ENCODE measurements at places on chromosomes 7 and 10.

GRCh38 chr10:62554632-62555199 lies 180.5 kb downstream of the ZNF365 start:
- peak; percentile 72 for DNase-seq

DNA sequence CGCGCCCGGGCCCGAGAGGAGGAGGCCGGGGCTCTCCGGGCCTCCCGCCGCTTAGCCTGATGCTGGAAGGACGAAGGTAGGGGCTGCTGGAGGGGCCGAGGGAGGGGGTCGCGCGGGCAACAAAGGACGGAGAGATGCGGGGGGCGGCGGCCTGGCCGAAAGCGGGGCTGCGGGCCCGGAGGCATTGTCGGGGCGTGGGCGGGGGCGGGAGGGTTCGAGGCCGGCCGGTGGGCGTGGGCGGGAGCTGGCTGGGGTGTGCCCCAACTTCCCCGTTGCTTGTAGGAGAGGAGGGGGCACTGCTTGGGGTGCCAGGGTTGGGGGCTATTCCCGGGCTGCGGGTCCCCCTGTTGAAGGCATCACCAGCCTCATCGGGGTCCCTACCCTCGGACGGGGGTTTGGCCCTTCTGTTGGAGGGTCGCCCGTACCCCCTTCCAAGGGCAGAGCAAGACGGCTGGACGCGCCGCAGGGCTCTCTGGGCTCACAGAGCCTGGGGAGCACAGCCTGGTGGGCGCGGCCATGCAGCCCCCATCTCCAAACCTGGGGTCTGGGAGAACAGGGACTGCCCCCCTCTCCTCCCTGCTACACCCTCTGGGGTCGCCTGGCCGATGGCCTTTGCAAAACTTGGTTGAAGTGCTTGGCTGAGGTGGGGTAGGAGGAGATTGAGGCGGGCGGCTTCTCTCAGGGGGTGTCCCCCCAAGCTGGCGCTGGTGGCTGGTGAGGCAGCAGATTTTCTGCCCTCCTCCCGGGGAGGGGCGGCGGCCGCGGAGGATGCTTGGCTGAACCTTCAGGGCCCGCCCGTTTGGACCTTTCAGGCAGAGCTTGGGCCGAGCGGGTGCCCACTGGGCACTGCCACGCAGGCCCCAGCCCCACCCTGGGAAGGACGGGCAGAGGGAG lies 699 bp downstream of the CLIP2 start:
- DNase-seq, result peak; percentile 66

DNA sequence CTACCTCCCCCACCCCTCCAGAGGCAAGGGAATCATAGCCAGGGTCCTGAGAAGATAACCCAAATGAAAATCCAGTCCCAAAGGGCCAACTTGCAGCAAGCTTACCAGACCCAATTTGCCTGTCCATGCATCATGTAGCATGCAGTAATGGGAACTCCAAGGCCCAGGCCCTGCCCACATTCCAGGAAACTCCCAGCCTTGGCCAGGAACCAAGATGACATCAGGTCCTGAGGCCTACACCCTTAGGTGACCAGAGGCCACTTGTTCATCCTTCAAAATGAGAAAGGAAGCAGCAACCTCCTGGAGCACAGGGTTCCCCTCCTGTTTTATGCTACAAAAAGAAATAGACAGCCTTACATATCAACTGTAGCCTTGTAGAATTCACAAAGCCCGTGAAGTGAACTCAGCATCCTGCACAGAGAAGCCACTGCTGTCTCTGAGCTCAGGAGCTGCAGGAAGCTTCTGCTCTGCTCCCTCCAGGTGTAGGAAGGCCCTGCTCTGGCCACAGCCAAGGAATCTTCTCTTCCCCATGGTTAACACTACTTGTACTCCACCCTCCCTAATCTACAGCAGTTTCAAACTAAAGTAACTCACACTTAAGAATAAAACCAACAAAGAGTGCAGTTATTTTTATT lies 30.3 kb upstream of the GRB10 start:
- peak; percentile 74 for DNase-seq

- DNase-seq, result peak; percentile 47
Observed at GRCh38 chr10:69994262-69994661, 58.4 kb upstream of the MACROH2A2 start.

GRCh38 chr10:86967481-86967941 lies 771 bp upstream of the ADIRF start:
- no peak for DNase-seq

DNA sequence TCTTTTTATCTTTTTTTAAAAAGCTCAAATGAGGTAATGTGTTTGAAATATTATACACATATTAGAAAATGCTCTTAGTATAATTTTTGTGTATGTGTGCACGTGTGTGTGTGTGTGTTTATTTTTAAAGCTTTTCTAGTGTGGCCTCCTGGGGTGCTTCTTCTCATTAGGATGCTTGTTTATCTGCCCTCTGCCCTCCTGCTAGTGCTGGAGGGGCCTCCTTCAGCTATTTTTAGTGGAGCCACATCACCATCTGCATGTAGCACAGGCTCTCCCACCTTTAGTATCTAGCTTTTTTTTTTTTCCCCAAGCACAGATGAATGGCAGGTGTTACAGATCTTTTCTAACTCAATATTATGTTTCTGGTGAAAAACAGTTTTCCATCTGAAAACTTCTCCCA lies 155.7 kb upstream of the TMEM229A start:
- no peak for DNase-seq
